ENCODE measurements at places on chromosomes 4 and X.

DNA sequence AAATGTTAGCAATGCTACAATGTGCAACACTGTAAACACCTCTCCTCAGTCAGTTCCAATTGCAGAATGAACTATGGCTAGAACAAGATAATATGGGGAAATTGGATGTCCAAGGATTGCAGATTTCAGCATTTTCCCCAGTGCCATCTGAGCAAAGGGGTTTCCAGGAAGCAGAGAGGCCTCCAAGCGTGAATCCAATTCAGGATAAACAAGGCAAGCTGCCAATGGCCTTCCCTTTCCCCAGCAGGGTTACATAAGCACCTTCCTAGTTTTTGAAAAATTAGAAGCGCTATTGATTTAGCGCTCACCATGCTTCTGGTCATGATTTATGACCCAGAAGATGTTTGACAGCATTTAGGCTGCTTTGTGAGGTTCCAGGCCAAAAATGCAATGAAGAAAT lies 223.0 kb upstream of the GATB start:
- no peak for DNase-seq

GRCh38 chr4:151093203-151093602 lies 6.2 kb upstream of the RPS3A start:
- DNase-seq, result no peak

DNA sequence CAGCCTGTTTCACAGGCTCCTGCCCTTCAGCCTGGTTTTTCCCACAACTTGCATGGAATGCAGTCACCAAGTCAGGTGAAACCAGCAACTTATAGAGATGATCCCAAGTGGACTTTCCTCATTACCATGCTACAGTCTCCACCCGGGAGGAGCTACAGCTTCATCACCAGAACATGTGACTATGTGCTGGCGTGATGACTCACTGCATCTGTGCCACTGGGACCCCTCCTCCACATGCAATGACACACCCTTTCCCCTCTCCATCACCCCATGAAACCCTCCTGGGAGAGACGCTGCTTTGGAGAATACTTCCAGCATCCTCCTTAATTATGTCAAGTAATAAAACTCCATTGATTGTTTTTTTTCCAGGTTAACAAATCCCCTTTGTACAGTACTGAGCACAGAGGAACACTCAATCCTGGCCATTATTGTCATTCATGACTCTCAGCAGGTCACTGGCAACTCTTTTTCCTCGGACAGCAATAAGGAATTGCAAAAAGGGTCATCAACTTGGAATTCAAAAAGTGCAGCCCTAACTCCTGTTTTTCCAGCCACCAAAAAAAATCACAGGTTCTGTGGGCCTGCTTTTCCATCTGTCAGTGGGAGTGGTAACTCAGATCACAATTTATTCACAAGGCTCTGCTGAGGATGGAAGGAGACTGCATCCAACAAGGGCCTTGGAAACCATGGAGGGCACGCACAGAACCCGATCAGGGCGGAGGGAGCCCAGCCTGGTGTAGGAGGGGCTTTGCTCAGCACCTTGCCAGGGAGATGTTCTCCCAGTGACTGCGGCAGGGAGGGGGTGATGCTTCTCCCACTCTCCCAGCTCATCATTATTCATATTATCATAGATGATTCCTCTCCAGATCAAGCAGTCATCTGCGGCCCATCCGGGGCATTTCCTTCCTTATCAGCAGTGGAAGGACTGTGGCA lies 17.4 kb downstream of the QDPR start:
- DNase-seq, result no peak

- DNase-seq, result no peak
Measured at GRCh38 chrX:275967-276580, 5.1 kb upstream of the PLCXD1 start.

DNA sequence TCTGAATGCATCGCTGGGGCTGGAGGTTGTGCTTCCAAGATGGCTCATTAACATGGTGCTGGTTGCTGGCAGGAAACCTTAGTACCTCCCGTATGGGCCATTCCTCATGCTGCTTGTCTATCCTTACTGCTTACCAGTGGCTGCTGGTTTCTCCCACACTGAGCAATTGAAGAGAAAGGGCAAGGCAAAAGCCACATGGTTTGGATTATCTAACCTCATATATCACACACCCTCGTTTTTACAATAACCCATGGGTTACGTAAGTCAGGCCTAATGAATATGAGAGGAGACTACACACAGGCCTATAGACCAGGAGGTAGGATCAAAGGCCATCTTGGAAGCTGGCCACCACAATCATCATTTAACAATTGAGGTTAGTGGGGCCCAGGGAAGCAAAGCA lies 141.8 kb upstream of the EDNRA start:
- DNase-seq, result no peak

DNA sequence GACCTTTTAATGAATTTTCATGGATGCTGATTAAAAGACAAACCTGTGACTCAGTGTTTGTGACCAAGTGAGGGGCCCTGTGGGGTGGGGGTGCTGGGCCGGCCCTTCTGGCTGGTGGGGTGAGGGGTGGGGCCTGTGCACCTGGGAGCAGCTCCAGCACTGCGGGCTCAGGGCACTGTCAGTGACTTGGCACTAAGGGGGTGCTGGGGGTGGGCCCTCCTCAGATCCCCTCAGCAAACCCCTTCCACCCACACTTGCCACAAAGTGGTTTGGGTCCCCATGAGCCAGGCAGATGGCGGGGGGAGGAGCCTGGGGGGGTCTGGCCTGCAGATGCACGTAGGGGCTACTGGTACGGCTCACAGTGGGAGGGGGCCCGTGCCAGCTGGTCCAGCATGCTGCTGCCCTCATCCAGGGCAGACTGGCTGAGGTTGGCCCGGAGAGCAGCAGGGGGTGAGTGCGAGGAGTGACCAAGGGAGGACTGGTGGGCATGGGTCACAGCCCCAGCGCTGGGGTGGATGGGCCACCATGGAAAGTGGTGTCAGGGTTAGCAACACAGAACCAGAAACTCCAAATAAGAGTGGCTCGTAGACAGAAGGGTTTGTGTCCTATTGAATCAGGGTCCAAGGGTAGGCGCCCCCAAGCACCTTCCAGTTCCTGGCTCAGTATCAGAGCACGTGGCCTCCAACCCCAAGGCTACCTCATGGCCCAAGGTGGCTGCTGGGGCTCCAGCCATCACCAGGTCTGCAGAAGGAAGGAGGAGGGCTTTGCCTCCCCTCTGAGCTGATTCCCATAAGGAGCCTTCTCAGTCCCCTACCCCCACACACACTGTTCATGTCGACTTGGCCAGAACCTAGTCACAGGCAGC lies 10.1 kb downstream of the NKX1-1 start:
- no peak for DNase-seq

DNA sequence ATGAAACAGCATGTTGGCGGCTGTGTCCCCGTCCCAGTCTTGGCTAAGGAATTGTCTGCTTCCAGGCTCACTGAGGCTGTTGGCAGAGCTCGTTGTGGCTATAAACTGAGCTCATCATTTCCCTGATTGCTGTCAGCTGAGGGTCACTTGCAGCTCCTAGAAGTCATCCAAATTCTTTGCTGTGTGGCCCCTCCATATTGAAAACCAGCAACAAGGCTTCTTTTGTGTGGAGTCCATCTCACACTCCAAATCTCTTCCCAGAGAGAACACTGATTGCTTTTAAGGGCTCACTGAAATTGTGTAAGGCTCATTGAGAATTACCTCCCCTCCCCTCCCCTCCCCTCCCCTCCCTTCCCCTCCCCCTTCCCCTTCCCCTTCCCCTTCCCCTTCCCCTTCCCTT lies 23.3 kb downstream of the TBC1D14 start:
- DNase-seq, result no peak

DNA sequence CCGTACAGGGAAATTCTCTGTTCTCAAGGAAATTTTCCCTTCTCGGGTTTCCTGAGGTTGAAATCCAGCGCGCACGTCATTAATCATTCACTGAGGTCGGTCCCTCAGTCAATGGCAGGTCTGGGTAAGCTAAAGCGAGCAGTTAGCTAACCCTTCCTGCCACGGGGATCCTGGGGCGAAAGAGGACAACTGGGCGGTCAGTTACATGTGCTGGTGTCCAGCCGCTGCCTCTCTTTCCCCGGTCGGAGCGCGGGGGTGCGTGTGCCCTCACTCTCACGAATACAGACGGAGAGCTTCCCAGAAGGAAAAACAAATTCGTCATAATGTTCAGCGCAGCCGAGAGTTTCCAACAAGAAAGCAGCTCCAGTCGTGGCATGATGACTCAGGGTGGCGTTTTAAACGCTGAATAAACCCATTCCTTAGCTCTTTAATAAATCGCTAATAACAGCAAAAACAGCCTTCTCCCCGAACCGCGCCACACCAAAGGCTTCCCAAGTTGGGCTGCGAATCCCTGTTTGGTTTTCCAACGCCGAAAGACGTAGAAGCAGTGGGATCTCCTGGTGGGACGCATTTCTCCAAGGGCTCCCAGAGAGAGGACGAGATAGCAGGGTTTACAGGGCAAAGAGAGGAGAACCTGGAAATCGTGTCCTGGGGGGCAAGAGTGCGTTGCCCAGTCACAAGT lies 752 bp upstream of the FGF5 start:
- no peak for DNase-seq

DNA sequence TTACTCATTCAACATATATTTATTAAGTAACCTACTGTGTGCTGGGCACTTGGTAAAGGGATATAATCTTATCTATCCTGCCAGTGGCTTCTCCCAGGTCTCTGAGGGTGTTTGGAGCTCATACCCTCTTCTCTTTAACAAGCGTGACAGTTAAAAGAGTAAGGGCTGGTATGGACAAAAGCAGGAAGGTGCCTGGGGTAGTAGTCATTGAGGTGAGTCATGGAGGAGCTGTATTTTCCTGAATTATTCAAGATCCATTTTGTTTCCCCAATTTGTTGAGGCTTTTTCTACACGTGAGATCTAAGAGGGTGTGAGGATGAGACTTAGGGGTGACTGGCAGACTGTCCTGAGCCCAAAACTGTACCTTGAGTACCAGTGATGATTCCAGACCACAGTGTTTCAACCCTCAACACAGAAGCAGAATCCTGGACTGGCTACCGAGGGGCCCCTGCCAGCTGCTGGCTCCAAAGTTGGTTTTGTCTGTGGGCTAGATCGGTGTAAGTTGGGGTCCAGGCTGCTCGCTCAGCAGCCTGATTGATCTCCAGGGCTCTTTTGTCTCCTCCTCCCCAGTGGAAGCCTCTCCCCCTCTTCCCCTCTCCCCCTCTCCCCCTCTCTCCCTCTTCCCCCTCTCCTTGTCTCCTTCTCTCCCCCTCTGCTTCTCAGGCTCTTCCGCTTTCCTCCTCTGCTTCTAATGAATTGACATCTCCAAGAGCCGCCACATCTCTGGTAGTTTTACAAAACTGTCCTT lies at the start of gene DRP2:
Gene DRP2, plus strand, starts transcription at position 671 of the 748 bp plus-strand sequence. CDS start 11,862 bp downstream, outside the sequence.
- no peak for DNase-seq

DNA sequence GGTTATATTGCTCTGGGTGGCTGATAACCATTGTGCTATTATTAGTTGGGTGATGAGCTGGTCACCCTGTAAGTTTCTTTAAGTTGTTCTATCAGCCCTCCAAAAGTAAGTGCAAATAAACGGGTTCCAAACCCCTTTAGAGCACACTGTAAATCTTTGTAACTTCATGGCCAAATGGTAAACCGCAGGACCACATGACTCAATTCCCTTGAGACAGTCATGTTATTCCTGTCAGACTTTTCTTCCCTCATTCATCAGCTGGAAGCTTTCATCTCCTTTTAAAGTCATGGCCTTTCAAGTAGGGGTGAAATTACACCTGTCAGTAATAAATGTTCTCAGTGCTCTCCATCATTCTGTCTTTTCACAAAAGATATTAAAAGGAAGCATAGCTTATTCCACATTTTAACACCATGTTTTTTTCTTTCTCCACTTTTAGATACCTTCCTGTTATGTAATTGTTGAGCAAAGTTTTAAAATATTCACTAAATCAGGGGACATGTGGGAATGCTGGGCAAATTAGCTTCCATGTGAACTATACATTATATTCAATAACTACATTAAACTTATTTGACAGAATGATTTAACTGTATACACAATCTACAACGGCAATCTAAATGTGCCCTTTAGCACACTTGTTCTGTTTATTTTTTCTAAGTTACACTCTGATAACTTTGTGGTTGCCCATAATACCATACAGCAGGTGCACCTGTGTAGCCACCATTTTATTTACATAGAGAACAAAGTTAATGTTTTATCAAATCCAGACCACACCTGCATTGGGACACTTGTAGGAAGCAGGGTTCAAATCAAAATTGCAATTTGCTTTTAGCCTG lies 275.5 kb downstream of the CFAP299 start:
- no peak for DNase-seq

DNA sequence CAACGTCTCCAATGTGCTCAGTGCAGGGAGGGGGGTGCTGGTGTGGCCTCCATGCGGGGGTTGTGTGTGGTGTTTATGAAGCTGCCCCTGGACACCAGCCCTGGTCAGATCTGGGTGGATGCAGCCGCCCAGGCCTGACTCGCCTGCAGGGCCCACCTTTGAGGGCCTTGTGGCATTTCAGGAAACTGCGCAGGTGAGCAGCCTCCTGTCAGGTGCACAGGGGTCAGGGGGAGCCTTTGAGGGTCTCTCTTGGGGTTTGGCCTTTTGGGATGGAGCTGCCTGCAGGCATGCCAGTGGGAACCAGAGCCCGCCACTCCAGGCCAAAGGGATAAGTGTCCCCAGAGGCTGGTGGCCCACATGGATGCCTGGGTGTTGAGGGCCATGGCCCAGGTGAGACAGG lies 45.4 kb downstream of the ADRA2C start:
- no peak for DNase-seq

GRCh38 chr4:32864713-32865351 lies 2144.7 kb downstream of the PCDH7 start:
- no peak for DNase-seq

- no peak for DNase-seq
Measured at GRCh38 chr4:74858921-74859562, 64.7 kb upstream of the BTC start.

DNA sequence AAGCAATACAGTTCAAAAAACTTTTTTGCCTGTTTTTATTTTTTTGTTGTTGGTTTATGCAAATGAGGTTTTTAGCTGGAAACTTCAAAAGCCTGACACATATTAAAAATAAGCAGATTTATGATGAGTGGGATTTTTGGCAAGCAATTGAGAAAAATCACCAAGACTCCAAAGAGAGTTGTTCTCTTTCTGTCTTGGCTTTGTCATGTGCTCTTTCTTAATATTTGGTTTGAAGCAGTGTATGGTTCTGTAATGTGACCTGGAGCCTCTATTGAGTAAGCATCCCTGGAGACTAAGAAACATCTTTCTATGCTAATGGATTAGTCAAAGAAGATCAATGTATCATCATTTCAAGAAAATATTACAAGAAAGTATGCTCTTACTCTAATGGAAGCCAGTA lies 11.7 kb downstream of the TRIM2 start:
- DNase-seq, result no peak

- DNase-seq, result no peak
Measured at GRCh38 chr4:156388826-156389225, 435.2 kb upstream of the CTSO start.

- DNase-seq, result no peak
Measured at GRCh38 chrX:40088299-40088625, 9.5 kb downstream of the BCOR start.

GRCh38 chr4:183588169-183588675 lies 70.8 kb downstream of the RWDD4 start:
- DNase-seq, result no peak

DNA sequence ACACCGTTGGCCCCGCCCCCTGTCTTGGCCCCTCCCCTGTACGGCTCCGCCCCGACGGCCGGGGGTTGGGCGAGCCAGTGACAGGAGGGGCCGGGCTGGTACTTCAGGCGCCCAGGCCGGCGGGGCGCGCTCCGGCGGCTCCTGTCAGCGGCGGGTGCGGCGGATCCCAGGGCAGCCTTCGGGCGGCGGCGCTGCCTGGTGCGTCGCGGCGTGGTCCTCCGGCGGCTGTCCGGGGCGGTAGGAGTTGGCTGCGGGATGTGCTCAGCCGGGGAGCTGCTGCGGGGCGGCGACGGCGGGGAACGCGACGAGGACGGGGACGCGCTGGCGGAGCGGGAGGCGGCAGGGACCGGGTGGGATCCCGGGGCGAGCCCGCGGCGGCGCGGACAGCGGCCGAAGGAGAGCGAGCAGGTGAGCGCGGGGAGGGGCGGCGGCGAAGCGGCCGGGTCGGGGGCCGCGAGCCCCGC lies at the start of gene FAM241A:
Gene FAM241A, plus strand, starts transcription at position 129 of the 464 bp plus-strand sequence. Its CDS starts 127 bp downstream, at position 256.
- DNase-seq, result peak; percentile 80
